NCI-H1417 (cell line): ENCODE measurements at places on chromosomes 1 and 21.

DNA sequence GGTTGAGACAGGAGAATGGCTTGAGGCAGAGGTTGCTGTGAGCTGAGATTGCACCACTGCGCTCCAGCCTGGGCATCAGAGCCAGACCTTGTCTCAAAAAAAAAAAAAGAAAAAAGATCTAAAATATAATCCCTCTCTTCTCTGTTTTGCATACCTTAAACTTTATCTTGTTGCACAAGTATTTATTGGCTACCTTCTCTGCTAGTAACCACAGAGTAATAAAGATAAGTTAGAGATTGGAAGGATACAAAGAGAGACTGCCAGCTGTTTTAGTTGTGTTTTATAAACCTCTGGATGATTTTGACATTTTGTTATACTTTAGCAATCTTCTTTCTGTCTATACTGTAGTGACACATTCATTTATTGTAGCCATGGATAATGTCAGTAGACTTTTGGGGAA, 27.7 kb downstream of the AGO3 start:
- DNase-seq, result no peak

DNA sequence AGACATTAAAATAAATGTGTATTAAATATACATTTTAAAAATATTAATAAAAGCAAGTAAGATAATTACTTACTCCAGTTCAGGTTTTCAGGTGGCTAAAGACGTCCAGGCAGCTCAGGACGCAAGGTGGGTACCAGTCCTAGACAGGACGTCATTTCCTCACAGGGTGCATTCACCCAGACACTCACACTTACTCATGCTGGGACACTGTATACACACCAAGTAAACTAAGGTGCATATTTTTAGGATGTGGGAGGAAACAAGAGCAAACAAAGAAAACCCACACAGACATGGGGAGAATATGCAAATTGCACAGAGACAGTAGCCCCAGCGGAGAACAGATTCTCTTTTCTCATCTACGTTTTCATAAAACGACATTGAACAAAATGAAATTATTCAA, 457.9 kb downstream of the BRINP3 start:
- no peak for DNase-seq

DNA sequence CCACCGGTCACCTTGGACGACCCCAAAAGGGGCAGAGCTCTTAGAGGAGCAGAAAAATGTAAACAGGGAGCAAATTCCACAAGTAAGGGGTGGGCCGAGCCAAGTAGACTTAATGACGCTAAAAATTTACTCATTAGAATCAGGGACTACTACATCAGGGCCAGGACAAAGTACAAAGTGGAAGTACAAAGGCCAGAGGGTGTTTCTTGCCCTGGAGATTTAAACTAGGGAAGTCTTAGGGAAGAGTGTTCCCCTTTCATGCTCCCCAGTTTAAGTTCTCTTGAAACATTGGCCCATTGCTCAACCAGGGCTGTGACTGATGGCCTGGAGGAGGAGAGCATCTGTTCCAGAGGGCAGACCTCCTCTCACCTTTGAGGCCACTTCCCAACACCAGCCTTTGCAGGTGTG, 48.6 kb downstream of the BACH1 start:
- no peak for DNase-seq

GRCh38 chr1:4178501-4179113, 278.5 kb upstream of the C1orf174 start:
- no peak for DNase-seq

DNA sequence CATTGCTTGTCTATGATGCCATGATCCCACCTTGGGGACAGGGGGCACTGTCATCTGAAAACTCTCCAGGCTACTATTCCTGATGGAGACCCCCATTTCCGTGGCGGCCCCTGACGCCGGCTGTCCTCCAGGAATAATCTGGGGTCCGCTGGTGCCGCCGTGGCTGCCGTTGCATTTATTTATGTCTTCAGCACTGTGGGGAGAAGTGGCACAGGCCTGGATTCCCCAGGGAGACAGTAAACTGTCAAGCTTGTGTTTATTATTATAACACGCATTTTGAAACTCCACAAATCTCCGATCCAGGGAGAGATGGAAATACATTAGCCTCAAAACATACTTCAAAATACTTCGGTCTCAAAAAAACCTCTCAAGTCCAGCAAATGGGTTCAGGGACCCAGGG, 126.9 kb upstream of the C1orf174 start:
- DNase-seq, result no peak

- DNase-seq, result no peak
Observed at GRCh38 chr1:37237948-37238347, 203.6 kb upstream of the GRIK3 start.

DNA sequence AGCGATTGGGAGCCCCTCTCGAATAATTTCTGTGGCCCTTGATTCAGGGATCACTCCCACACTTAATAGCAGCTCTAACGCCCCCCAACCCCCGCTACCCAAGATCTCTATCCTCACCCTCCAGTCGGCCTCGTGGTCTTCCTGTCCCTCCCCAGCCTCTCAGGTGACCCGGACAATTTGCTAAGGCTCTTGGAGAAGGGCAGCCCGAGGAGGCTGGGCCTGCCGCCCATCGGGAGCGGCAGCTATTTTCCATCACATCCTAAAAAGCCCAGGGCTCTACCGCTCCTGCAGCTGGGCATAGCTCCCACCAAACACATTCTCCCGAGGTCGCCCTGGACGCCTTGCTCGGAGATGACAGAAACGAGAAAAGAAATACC, 12.0 kb upstream of the PHLDA3 start:
- DNase-seq, result no peak

GRCh38 chr1:10380594-10381275, 18.1 kb upstream of the PGD start:
- no peak for DNase-seq

- DNase-seq, result peak; percentile 57
Observed at GRCh38 chr1:37265786-37266667, 208.4 kb upstream of the ZC3H12A start.

DNA sequence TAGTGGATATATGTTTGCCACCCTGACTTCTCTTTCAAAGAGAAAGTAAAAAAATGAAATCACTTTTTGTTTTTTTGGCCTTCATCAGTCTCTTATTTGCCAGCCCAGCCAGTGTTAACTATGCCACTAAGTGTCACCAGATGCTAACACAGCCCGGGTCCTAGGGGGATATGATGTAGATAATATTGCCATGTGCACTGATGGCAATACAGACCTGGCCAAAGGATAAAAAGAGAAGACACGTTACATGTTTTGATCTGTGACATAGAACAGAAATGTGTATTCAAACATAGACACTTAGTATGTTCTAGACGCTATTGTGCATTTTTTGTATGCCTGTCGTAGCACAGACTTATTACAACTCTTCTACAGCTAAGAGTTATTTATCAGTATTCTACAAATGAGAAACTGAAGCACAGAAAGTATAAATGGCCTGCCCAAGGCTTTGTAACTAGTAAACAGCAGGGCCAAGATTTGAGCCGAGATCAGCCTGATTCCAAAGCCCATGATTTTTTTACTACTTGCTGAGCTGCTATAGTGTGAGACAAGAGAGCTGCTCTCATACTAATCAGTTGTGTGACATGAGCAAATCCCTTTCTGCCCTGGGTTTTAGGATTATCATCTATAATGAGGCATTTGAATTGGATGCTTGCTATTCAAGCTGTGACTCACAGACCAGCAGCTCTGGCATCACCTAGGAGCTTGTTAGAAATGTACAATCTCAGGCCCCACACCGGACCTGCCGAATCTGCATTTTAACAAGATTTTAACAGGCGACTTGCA, 6.3 kb downstream of the LRRC53 start:
- DNase-seq, result peak; percentile 34

GRCh38 chr1:64882574-64883255, 83.6 kb downstream of the JAK1 start:
- DNase-seq, result no peak

GRCh38 chr1:211701733-211702132, 26.3 kb upstream of the NEK2 start:
- no peak for DNase-seq

GRCh38 chr21:20949884-20950283, 48.3 kb upstream of the NCAM2 start:
- no peak for DNase-seq

- DNase-seq, result no peak
Observed at GRCh38 chr1:167711797-167712196, 10.0 kb upstream of the MPZL1 start.

GRCh38 chr1:52239708-52240001, 97.8 kb downstream of the ZFYVE9 start:
- DNase-seq, result no peak

GRCh38 chr1:153962088-153963029, 978 bp downstream of the SLC39A1 start:
- DNase-seq, result no peak

DNA sequence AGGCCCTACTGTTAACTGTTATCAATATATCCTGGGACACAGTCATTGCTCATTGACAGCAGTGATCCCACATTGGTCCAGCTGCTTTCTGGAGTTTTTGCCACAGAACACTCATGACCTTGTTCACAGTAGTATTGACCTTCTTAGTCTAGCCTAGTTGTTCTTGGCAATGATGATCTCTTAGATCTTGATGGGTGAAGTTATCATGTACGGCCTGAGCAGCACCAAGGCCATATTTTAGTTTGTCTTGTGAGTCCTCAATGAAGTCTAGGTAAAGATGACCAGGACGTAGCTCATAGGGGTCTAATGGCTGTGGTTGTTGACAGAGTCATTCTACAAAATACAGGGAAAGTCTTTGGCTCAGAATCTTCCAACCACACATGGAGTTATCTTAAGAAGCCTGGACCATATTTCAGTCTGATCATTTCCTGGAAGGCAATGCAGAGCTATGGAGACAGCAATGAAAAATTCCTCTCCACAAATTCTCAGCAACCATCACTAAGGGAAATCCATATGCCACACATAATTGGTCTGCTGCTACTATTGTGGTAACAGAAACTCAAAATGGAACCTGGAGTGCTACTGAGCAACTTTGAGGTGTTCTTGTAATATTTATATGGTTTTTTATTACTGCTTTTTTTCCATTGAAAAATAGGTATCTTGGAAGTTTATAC, 279.6 kb downstream of the GRIK1 start:
- DNase-seq, result no peak

- no peak for DNase-seq
Observed at GRCh38 chr1:118921994-118922393, 66.1 kb downstream of the TBX15 start.

DNA sequence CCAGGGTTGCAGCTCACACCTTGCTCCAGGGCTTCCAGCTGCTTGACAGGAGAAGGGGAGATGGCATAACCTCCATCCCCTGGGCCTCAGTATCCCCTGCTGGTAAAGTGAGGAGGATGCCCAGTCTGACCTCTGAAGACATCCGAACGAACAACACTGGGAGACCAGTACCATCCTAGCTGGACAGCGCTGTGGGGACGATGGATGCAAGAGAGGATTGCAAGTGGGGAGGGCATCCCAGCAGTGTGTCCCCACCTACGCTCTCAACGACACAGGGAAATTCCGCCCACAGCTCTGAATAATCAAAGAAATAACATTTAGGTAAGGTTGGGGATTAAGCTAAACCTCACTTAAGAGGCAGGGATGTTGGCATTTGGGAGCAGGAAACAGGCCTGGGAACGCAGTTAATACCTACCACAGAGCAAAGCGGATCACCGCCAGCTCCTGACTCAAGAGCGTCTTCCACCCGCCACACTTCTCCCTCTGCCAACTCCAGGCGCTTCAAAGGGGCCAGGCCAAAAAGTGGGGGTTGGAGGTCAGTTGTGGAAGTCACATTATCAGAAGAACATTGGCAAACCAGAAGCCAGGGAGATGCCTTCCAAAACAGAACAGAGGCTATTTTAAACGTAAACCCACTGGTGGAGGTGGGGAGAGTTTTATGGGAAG, 47.6 kb downstream of the SSBP3 start:
- no peak for DNase-seq

DNA sequence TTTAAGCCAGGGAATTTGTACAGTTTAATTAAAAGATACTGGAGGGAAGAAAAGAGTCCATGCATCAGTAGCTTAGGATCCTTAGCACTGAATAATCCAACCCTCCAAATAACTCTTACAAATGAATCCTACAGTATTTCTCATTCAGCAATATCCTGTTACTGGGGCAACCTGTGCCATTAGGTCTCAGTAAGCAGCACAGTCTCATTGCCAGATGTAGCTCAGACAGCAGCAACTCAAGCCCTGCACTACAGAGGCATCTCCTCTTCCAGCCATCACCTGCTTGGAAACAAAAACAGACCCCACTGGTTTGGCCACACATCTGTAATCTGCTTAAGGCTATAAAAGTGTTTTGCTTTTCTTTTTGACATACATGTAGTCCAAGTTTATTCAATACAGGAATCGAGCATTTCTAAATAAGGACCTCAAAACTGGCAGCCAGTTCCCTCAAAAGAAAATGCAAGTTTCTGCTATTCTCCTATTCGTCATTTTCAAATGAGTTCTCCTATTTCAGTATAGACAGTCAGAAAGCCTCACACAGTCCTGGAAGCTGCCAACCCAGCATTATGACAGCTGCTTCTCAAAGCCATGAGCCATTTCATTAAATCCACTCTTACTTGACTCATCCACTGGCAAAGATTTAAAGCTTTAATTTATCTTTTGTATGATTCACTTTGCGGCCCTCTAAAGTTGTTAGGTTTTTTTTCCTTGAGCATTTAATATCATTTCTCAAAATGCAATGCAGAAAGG, 129.0 kb downstream of the APP start:
- DNase-seq, result peak; percentile 10

- no peak for DNase-seq
Observed at GRCh38 chr1:155134880-155135414, 705 bp upstream of the SLC50A1 start.

DNA sequence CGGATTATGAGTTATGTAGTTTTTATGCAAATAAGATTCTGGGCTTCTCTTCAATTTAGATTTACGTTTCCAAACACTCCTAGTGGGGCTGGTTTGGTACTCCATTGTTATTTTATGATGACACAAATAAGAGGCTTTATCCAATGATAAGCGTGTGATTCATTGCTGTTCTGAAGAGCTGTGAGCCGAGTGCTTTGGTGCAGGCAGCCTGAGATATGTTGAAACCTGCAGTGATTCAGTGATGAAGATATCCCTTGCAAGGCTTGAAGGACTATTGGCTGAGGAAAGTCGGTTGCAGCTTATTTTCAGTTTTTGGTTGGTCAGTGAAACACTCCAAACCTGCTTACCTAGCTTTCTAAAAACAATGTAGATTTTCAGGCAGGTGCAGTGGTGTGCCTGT, 112.2 kb downstream of the RYR2 start:
- DNase-seq, result no peak

- no peak for DNase-seq
Observed at GRCh38 chr1:30042438-30043147, 680.8 kb downstream of the MATN1 start.

DNA sequence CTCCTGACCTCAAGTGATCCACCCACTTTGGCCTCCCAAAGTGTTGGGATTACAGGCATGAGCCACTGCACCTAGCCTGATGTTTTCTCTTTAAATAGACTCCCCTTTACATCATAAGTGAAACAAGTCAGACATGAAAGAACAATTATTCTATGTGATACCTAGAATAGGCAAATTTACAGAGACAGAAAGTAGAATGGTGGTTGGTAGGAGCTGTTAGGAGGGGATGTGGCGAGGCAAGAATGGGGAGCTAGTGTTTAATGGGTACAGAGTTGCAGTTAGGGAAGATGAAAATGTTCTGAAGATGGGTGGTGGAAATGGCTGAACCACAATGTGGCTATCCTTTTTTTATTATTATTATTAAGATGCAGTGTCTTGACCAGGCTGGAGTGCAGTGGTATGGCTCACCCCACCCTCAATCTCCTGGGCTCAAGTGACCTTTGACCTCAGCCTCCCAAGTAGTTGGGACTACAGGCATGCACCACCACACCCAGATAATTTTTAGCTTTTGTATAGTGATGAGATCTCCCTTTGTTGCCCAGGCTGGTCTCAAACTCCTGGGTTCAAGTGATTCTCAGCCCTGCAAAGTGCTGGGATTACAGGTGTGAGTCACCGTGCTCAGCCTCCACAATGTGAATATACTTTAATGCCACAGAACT, 28.4 kb downstream of the ELF3 start:
- DNase-seq, result no peak

- no peak for DNase-seq
Observed at GRCh38 chr1:162910161-162910560, 49.2 kb upstream of the CCDC190 start.
